ENCODE measurements at places on chromosomes 4 and X.

DNA sequence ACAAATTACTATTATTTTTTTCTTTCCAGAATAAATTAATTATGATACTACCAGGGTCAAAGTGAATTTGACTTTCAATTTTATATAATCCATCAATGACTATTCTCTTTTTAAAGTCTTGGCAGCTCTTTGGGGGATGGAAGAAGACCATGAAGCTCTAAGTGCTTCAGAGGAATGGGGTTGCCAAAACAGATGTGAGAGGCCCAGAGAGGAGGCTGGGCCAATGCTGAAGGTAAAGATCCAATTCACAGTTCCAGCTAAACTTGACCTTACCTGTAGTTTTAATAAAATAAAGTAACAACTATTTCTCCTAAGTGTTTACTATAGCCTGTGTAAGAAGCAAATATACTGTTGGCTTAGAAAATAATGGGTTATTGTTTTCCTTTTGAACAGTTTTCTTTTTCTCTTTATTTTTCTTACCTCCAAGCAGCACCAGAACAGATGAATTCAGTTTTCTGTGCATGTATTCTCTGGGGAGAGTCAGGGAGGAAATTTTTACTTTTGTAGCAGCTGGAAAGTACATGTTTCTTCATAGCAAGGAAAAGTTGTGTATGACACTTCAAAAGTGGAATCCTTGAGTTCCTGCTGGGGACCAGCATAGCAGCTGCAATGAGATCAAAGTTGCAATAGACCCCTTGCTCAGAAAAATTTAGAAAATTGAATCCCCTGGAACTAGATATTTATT lies 104.9 kb downstream of the CEP44 start:
- no peak for DNase-seq

GRCh38 chr4:105780176-105780575 lies 71.6 kb downstream of the GSTCD start:
- no peak for DNase-seq

- DNase-seq: no peak
Observed at GRCh38 chr4:82905205-82905604, 4.7 kb downstream of the THAP9 start.

DNA sequence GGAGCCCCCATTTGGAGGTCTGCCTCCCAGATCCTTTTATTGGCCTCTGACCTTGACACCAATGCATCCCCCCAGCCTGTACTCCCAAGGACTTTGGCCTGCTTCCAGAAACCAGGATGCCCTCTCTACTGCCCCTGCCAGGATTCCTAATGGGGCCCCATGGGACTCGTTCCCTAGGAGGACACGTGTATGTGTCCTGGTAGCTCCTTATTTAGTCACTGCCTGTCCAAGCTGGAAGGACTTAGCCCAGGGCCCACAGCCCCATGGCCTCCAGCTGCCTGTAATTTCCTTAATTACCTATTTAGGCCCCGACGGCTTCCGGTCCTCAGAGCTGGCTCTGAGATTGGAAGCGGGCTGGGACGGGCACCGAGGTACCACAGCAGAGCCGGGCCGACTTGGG lies 9.4 kb downstream of the ATP2B3 start:
- DNase-seq: no peak

DNA sequence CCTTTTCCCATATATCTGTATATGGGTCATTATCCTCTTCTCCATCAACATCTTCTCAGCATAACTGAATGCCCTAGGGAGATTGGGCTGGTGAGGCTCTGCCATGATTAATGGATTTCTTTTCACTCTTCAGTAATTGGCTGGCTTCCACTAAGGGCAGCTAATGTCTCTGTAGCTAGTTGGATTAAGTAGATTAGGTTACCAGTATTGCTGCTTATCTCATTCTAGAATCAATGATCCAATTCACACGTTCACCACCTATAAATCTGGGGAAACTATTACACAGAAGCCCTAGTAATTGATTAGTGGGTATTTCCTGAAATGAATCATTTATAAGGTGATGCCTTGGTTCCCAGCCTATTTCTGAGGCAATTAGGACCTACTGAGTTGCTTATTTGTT lies 94.8 kb downstream of the KDR start:
- DNase-seq: no peak

All from stimulated activated CD8-positive, alpha-beta memory T cell treated with anti-CD3 and anti-CD28 coated beads, Interleukin-15, amount 100 ng/mL, for 1 hour (primary cell).